ENCODE measurements at places on chromosomes 3 and 15. TPM values are rescaled to one million over a fixed set of nuclear protein-coding genes. Genes with fewer than 3 reads are reported as not detected.

Gene SEMA3F
- total RNA-seq: not detected

Gene RYR3
- total RNA-seq: not detected

DNA sequence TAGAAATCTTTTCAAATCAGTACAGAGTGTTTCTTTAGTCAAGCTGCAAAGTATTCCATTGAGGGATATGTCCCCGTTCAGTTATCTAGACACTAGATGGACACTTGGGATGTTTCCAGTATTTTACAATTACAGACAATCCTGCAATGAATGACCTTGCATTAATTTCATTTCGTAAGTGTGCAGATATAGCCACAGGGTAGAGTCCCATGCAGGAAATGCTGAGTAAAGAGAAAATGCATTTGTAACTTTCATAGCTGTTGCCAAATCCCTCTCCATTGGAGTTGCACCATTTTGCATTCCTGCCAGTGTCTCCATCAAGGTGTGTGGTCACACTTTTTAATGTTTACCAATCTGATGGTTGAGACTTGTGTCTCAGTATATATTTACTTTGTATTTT, 92.5 kb downstream of the LIPC start:
- no peak for DNase-seq

GRCh38 chr3:71135373-71136088, 448.0 kb downstream of the FOXP1 start:
- no peak for DNase-seq

DNA sequence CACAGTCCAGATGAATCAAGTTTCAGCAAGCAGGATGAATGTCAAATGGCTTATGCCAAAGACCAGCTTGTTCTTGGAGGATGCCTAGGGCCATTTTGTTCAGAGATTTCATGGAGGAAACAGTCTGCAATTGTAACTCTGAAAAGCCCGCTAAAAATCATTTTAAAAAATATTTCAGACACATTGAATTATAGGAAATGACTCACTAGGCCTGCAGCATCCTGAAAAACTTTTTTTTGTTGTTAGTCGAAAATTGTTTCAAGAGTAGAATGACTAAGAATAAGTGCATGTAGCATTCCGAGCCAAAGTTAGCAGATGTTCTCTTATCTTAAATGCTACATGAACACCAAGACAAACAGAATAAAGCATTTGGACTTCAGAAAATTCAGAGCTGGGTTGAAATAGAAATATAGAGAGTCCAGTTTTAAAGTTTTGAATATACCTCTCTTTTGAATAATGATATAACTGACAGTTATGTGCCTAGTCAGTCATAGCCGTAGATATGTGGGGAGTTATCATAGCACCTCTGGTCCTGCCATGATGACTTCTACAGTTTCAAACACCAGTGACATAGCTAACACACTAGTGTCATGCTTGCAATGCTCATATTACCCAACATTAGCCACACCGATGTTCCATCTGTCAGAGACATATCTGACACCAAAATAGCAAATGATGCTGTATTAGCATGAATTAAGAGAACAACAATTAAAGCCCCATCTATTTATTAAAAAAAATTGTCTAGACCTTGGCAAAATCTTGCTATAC, 1462.8 kb upstream of the GBE1 start:
- DNase-seq: no peak

GRCh38 chr15:43493703-43494472, 932 bp upstream of the TP53BP1 start:
- DNase-seq: no peak

DNA sequence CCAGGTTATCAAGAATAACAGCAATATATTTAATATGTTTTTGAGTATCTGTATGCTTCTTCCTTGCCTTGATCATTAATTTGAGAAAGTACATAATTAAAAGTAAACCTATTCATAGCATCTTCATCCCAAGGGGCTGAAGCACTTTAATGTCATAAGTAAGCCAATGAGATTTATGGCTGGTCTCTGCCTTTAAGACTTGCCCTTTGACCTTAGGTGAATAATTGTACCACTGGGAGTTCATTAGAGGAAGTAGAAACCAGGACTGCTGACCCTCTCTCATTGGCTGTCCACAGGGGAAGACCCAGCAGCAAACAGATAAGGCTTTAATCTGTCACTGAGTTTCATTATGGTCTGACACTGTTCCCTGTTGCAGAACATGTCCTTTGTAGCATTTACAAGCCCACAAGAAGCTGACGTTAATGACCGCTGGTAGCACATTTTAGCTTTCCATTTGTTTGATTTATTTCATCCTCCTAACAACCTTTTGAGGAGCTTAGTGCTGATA, 16.3 kb upstream of the ERC2 start:
- DNase-seq: no peak

GRCh38 chr3:136852180-136852579, 9.8 kb upstream of the NCK1 start:
- no peak for DNase-seq
